Daoy (cell line): ENCODE measurements at places on chromosomes 7 and 10. TPM values are rescaled to one million over a fixed set of nuclear protein-coding genes. Genes with fewer than 3 reads are reported as not detected.

GRCh38 chr10:69438536-69439349 is 12.5 kb upstream of the TSPAN15 start:
- peak; percentile 62 for DNase-seq

DNA sequence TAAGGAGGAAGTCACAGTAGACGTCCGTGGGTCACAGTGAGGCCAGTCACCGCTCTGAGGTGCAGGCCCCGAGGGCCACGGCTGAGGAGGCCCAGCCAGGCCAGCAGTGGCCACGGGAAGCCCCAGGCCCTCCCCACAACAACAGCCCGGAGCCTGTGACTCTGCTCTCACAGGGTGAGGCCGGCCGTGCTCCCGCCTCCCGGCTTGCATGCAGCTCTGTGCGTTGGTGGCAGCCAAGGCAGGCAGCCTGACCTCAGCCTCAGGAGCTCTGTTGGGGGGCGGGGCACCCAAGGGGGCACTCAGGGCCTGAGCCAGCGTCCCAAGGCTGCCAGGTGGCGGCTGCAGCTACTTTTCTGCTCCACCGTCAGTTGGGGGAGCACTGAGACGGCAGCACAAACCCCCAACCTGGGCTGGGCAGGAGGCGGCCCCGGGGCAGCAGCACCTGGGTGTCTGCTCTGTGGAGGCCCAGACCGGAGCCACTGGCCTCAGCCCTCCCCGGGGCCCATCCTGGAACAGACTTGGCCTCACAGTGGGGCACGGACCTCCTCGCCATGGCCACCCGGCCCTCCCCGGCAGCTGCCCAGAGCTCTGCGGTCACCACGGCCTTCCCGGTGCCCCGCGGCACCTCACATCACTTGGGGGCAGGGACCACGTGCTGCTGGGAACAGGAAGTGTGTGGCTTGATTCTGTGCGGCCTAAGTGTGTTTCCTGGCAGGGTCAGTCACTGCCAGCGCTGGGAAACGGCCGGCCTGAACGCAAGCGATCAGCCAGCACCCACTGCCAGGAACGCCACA is 13.3 kb downstream of the CYP2W1 start:
- no peak for DNase-seq

GRCh38 chr10:86364491-86365345 is 1.9 kb downstream of the GRID1 start:
- DNase-seq, result no peak

DNA sequence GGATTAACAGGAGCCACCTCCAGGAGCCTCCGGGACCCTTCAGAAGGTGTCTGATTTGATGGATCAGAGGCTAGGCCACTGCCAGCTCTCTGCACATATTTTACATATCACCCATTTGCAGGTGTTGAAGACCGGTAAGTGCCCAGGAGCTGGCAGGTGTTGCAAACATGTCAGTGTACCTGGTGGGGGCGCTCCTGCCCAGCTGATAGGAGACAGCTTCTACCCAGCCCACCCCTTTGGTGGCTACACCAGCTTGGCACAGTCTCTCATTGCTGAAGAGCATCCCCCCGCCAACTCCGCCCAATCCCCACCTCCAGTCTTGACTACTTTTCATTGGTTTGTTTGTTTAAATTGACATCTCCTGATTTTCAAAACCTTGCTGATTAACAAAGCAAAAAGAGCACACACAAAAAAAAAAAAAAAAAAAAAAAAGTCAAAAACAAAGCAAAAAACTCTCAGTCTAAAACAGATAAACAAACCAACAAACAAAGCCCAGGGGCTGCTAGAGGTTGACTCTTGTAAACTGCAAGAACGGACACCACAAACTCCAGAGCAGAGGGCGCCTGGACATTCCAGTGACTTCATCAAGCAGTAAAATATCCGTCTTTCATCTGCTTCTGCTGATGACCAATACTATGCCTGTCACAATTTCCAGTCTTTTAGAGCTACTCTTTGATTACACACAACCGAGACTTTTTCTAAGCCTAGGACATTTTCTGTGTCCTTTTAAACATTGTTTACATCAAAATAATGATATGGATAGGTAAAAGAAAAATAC is 275.3 kb downstream of the NRG3 start:
- DNase-seq, result no peak

DNA sequence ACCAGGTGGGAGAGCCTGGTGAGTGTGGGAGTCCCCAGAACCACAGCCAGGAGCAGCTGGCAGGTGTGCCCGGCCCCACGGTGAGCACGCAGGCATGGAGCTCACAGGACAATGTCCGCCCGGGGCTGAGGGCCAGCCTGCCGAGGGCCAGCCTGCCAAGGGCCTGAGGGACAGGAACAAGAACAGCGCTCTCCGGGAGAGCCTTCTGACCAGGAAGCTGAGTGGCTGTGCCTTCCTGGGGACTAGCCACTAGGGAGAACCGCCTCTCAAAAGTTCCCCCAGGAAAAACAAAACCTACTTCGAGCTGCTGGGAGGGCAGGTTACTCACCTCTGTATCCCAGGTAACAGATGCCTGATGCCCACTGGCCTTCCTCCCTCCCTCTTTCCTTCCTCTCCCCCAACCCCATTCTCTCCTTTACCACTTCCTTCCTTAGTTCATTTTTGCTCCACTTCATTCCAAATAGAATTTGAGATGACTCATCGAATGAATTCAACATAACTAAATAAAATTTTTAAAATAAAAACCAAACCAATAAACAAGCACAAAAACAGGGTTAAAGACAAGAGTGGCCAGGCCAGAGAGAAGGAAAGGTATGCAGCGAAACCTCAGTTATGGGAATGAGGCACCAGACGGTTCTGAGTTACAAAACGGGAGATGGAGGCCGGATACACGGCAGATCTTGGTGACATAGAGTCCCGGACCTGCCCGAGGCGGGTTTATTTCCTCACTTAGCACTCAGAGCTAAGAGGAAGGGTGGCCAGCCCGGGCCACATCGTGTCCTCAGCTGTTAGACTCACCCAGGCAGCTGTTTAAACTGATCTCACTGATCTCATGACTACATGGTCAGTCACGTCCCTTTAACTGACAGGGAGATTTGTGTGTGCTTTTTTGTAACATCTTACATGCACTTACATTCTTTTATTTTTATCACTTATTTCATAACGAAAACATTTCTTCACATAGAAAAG is 128.5 kb downstream of the TNS3 start:
- DNase-seq, result peak; percentile 92

THNSL1 gene
- total RNA-seq, result 2.3 and 3.5 TPM in 2 replicates

- DNase-seq, result no peak
These were observed 411.2 kb upstream of the KLF6 start for GRCh38 chr10:4196183-4196582.

GRCh38 chr7:24717694-24718320 is 39.5 kb downstream of the GSDME start:
- DNase-seq, result no peak

- no peak for DNase-seq
These were observed 119.3 kb downstream of the CUX1 start for GRCh38 chr7:101936611-101937231.
